ENCODE measurements at places on chromosomes 1 and 21.

- DNase-seq: no peak
Observed at GRCh38 chr1:13829152-13829769, 129.3 kb downstream of the PRDM2 start.

- DNase-seq: no peak
Observed at GRCh38 chr21:15667010-15667409, 62.8 kb upstream of the USP25 start.

- DNase-seq: peak; percentile 39
Observed at GRCh38 chr1:192559115-192560006, 16.2 kb upstream of the RGS1 start.

GRCh38 chr1:43313771-43314170 lies 13.0 kb downstream of the TIE1 start:
- no peak for DNase-seq

DNA sequence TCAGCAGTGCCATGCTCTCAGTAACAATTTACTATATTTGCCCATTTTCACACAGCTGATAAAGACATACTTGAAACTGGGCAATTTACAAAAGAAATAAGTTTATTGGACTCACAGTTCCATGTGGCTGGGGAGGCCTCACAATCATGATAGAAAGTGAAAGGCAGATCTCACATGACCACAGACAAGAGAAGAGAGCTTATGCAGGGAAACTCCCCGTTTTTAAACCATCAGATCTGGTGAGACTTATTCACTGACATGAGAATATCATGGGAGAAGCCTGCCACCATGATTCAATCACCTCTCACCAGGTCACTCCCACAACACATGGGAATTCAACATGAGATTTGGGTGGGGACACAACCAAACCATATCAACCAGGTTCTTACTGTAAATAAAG lies 112.1 kb upstream of the C1orf87 start:
- no peak for DNase-seq

GRCh38 chr21:16579538-16579937 lies 849.8 kb downstream of the USP25 start:
- DNase-seq: no peak

- DNase-seq: no peak
Observed at GRCh38 chr1:167221126-167221737, 546 bp downstream of the POU2F1 start.

DNA sequence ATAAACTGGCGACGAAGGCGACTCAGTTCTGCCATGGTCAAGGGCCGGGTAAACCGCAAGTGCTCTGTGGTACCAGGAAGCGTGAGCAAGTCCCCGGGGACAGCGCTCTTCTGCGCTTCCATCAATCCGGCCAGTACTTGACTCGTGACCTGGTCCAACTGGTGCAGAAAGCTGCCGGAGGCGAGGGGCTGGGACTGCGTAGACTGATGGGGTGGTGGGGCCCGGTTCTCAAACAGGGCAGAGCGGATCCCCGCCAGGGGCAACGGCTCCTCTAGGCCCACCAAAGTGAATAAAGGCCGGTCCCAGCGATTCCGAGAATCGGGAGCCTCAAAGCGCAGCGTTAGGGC lies 852 bp downstream of the KTI12 start:
- peak; percentile 55 for DNase-seq

- no peak for DNase-seq
Observed at GRCh38 chr1:8862528-8862927, 16.0 kb downstream of the ENO1 start.

DNA sequence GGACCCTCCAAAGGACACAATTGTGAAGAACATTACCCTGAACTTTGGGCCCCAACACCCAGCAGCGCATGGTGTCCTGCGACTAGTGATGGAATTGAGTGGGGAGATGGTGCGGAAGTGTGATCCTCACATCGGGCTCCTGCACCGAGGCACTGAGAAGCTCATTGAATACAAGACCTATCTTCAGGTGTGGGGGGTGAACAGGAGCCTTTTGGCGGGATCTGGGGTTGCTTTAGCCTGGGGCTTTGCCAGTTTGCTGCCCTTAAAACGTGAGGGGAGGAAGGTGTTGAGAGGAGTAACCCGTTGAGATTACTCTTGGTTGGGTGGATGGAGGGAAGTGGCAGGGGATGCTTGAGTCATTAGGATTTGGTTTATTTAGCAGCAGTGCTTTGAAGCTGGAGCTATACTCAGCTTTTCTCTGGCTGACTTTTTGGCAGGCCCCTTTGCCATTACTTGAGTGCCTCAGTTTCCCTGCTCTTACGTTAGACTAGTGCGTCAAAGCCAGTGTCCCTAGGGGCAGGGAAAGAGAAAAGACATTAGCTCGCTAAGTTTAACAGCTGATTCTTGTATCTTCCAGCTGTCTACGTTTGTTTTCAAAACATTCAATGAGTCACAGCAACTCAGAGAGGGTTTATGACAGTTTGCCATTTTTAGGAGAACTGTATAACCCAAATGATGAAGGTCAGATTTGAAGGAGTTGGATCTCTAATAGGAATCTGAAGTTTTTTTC lies 4.4 kb downstream of the NDUFS2 start:
- no peak for DNase-seq

GRCh38 chr1:170071378-170071777 lies 3.1 kb downstream of the KIFAP3 start:
- DNase-seq: no peak

- no peak for DNase-seq
Observed at GRCh38 chr1:215825056-215825455, 258.0 kb downstream of the KCTD3 start.

DNA sequence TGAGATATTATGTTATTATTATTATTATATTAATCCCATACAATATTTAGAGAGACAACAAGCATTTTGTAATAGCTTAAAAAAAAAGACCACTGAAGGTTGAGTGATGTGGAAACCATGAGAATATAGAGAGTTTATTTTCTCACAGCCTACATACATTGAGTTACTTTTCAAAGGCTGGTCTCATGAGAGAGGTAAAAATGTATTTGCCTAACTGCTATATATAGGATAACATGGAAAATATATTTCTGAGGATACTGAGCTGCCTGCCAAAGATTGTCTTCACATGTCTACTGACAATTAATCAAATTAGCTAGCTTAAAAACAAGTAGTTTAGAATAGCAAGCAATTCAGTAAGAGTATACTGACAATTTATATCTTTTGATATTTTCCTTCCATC lies 192.2 kb upstream of the NRIP1 start:
- DNase-seq: no peak

DNA sequence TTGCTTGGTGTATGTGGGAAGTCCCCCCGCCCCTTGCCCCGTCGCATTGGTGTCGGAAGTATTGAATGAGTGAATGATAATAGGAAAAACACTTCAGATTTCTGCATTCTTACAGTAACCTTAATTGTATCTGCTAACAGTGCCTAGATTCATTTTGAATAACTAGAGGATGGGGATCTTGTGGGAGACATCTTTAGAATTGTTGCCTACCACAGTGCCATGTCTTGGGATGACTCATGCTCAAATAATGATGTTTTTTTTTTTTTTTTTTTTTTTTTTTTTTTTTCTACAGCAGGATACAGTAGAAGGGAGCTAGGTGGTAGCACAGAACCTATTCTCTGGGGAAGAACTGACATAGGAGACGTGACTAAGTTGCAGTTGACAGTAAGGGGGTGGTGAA lies 237.9 kb downstream of the USP25 start:
- DNase-seq: no peak

- no peak for DNase-seq
Observed at GRCh38 chr1:90731382-90732050, 14.4 kb upstream of the BARHL2 start.

- no peak for DNase-seq
Observed at GRCh38 chr1:248585266-248585665, 10.7 kb upstream of the OR2T34 start.

DNA sequence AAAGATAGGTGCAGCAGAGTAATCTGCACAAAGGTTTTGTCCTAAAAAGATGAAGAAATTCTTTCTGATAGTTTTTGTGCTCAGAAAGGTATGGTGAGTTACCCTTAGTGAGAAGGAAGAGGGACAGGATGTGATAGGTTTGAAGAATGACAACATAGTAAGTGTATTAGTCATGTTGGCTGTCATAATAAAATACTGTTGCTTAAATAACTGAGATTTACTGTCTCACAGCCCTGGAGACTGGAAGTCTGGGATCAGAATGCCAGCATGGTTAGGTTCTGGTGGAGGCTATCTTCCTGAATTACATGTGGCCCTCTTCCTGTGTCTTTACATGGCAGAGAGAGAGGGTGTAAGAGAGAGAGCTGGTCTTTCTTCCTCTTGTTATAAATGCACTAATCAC lies 965.2 kb downstream of the TTLL7 start:
- DNase-seq: no peak

- no peak for DNase-seq
Observed at GRCh38 chr1:170075186-170075585, 691 bp upstream of the KIFAP3 start.

DNA sequence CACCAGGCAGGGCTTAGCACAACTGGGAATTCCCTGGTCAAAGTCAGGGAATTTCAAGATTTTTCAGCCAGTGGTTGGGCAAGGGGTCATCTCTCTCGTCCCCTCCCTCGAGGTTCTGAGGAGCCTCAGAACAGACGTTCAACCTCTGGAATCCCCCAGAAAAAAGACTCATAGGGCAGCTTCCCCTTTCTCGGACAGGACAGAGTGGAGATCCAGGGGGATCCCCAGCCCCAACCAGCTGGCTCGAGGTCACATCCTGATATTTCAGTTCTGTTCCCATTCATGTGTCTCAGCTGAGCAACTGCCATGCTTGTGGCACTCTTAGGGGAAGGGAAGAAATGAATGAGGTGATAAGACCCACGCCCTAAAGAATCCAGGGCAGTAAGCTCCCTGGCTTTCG lies 4.9 kb upstream of the LAD1 start:
- DNase-seq: no peak

DNA sequence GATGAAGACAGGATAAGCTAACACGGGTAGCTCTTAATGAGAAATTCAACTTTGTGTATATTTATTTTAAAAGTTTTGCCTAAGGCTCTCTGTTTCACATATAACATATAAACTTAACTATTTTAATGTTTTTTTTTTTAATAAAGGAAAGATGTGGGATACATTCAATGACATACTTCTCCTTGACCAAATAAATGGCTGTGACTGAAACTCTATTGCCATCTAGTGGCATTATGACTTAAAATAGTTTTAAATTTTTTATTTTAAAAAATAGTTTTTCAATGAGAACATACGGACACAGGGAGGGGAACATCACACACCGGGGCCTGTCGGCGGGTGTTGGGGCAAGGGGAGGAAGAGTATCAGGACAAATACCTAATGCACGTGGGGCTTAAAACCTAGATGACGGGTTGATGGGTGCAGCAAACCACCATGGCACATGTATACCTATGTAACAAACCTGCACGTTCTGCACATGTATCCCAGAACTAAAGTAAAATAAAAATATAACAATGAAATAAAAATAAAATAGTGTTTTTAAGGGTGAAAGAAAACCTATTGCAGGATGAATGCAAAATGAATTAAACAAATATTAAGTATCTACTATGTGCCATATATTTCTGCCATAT lies 83.4 kb downstream of the LYST start:
- DNase-seq: no peak

DNA sequence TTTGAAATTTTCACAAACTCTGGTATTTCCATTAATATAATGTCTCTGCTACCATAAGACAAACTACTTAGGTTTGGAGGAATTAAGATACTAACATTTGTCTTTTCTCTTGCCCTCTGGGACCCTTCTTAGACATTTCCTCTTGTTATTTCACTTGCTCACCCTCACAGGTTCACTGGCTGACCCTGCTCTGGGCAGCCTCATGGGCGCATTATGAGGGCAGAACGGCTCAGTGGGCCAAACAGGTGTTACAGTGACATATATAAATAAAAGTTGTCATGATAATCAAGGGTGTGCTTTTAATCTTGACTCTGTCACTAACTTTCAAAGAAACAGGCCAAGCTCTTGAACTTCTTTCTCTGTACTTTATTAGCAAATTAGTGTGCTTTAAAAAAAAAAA lies 46.5 kb downstream of the ZNHIT6 start:
- no peak for DNase-seq

DNA sequence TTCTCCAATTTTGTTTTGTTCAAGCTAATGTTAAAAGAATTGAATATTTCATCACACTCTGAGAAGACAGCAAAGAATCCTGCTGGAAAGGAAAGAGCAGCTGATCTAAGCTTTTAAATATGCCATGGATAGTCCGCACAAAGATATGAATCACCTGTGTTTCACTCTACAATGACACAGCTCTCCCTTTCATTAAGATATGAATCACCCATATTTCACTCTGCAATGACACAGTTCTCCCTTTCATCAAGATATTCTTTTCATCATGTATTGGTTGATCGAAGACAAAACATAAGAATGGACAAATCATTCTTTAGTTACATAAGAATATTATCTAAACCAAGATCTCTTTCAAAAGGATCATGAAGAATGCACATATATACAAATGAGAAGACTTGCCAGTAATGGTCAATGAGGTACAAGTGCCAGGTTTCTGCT lies 367.3 kb downstream of the SMYD3 start:
- DNase-seq: no peak

GRCh38 chr1:11786168-11786567 lies 19.6 kb downstream of the MTHFR start:
- DNase-seq: no peak

- no peak for DNase-seq
Observed at GRCh38 chr1:107293901-107294613, 153.2 kb downstream of the NTNG1 start.

DNA sequence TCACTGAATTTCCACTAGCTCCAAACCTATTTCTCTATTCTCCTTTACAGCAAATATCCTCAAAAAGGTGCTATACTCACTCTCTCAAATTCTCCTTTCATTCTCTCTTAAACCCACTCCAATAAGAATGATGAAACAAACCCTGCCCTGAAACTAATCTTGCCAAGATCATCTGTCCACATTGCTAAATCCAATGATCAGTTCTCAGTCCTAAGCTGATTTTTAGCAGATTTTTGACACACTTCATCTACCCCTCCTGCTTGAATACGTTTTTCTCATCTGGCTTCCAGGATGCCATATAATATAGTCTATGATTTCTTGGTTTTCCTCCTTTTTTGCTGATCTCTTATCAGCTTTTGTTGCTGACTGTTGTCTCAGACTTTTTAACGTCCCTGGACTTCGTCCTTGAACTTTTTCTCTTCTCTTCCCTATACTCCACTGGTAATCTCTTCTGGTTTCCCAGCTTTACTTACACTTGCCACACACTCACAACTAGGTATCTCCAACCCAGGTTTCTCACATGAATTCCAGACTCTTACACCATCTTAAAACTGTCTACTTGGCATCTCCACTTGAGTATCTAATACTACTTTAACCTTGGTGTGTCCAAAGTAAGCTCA lies 35.3 kb downstream of the RERE start:
- no peak for DNase-seq

GRCh38 chr1:203006948-203007871 lies at the start of gene TMEM183A:
Gene TMEM183A (plus strand): TSS chr1:203007374. CDS start chr1:203007466, 92 bp downstream.
- peak; percentile 93 for DNase-seq

GRCh38 chr21:25572861-25573310 lies 34.4 kb downstream of the MRPL39 start:
- DNase-seq: no peak

GRCh38 chr1:184664042-184664660 lies 90.5 kb downstream of the EDEM3 start:
- DNase-seq: peak; percentile 62

GRCh38 chr1:213605732-213606131 lies 382.0 kb upstream of the PROX1 start:
- no peak for DNase-seq

GRCh38 chr1:71494163-71494562 lies 413.3 kb upstream of the ZRANB2 start:
- DNase-seq: no peak

GRCh38 chr1:41378999-41379737 lies 17.9 kb downstream of the FOXO6 start:
- no peak for DNase-seq
